Natural killer cell (primary cell): ENCODE measurements at places on chromosomes 3 and 15. TPM values are rescaled to one million over a fixed set of nuclear protein-coding genes. Genes with fewer than 3 reads are reported as not detected.

GRCh38 chr3:9780458-9780812, 10.7 kb upstream of the CAMK1 start:
- DNase-seq, result no peak

- no peak for DNase-seq
Measured at GRCh38 chr15:63381301-63382204, at the start of gene CA12. Gene CA12 (minus strand): TSS chr15:63381846. CDS start chr15:63381720, 126 bp downstream.

DNA sequence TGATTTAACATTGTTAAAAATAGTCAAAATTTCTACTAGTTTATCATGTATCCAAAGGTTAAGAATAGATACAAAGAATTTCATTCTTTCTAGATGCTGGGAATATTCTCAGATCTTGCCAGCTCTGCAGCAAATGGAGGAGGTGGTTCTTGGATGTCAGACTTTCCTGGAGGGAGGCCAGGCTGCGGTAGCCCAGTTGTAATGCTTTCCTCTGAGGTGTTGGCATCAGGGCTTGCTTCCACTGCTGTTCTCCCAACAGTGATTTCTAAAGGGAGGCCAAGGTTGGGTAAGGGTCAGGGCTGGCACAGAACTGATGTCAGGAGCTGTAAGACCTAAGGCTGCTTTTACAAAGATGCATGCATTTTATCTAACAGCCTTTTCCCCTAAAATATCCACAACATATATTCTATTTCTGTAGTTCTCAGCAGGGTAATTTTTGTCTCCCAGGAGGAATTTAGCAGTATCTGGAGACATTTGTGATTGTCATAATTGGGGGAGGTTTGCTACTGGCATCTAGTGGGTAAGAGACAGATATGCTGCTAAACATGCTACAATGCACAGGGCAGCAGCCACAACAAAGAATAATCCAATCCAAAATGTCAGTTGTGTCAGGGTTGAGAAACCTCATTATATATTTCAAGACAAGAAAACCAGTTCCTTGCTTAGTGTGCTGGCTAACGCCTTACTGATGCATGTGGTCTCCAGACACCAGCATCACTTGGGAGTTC, 42.0 kb upstream of the SPTSSB start:
- no peak for DNase-seq

- DNase-seq, result no peak
Measured at GRCh38 chr15:66496951-66497501, 536 bp downstream of the SNAPC5 start.

GRCh38 chr15:87268675-87269074, 987.9 kb downstream of the NTRK3 start:
- no peak for DNase-seq

DNA sequence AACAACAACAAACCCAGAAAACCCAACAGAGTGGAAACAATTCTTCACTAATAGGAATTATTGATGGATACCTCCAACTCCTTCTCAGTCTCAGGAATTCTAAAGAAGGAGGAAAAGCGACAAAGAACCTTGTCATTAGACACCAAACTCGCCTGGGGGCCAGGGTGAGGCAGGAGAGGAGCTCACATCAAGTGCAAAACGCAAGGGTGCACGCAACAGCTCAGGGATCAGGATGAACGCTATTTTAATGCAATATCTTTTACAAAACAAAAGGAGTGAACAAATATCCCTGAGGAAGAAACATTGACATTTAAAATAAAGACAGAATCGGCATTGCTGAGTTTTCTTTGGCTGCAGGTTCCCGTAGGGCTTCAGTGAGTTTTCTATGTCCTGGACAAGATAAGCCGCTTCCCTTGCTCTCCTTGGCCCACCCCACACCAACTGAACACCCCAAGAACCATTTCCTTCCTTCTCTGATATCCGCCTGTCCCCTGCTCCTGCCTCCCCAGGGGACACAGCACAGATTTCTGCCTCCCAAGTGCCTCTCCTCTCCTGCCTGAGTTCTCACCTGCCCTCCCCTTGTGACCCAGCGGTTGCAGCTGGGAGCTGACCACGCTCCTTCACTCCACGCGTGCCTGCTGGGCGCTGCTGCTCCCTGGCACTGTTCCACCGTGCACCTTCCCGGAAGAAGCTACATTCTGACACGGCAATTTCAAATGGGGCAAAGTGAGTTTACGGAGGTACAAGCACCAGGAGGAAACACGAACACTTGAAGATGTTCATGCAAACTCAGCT, 63.0 kb downstream of the ATP10A start:
- DNase-seq, result peak; percentile 38

Gene TMC3
- total RNA-seq, result not detected

Gene TICRR
- 0.14 TPM for total RNA-seq

Gene DNAJA4
- 28.8 TPM for total RNA-seq

Gene KBTBD13
- total RNA-seq, result not detected
